Fibroblast of lung (primary cell): ENCODE measurements at places on chromosomes 2 and 18.

- no peak for DNase-seq
These were observed 2.0 kb downstream of the IHH start for GRCh38 chr2:219058541-219059374.

GRCh38 chr2:16614314-16614860, 51.2 kb downstream of the CYRIA start:
- peak; percentile 26 for DNase-seq

- peak; percentile 5 for DNase-seq
These were observed 5.0 kb downstream of the RUFY4 start for GRCh38 chr2:218074031-218074430.

- no peak for DNase-seq
These were observed 34.3 kb downstream of the ZAP70 start for GRCh38 chr2:97747716-97748115.

DNA sequence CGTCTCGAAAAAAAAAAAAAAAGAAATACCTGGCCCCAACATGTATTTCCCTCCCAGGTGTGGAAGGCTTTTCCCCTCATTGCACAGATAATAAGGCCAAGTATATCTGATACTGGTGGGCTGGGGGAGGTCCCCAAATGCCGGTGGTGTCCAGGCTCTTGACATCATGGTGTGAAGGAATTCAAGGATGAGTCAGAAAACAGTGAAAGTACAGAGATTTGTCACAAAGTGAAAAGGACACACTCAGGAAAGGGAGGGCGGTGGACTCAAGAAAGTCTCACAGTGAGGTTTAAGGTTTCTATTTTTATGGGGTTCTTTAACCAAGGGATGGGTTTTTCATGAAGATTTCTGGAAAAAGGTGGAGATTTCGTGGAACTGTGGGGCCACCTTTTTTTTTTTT, 37.8 kb upstream of the FZD5 start:
- no peak for DNase-seq

- DNase-seq, result peak; percentile 79
These were observed 29.0 kb downstream of the ANO7 start for GRCh38 chr2:241217320-241218031.

- no peak for DNase-seq
These were observed 25.1 kb downstream of the THNSL2 start for GRCh38 chr2:88195246-88195645.

DNA sequence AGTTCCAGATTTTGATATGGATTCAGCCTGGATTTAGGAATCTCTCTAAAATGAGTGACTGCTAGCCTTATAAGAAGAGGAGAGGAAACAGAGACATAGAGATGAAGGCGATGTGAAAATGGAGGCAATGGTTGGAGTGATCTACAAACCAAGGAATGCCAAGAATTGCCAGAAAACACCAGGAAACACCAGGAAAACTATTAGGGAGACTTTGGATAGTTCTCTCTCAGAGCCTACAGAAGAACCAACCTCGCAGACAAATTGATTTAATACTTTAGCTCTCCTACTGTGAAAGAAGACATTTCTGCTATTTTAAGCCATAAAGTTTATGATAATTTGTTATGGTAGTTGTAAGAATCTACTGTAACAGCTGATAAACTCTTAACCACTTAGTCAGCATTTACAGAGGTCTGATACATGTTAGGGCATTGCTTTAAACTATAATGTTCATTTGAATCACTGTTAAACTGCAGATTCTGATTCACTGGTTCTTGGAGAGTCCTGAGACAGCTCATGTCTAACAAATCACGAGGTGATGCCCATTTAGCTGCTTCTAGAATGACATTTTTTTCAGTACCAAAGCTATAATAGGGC, 1702.6 kb upstream of the LRRTM1 start:
- no peak for DNase-seq

- DNase-seq, result no peak
These were observed 144.8 kb downstream of the LDLRAD4 start for GRCh38 chr18:13363359-13363758.

DNA sequence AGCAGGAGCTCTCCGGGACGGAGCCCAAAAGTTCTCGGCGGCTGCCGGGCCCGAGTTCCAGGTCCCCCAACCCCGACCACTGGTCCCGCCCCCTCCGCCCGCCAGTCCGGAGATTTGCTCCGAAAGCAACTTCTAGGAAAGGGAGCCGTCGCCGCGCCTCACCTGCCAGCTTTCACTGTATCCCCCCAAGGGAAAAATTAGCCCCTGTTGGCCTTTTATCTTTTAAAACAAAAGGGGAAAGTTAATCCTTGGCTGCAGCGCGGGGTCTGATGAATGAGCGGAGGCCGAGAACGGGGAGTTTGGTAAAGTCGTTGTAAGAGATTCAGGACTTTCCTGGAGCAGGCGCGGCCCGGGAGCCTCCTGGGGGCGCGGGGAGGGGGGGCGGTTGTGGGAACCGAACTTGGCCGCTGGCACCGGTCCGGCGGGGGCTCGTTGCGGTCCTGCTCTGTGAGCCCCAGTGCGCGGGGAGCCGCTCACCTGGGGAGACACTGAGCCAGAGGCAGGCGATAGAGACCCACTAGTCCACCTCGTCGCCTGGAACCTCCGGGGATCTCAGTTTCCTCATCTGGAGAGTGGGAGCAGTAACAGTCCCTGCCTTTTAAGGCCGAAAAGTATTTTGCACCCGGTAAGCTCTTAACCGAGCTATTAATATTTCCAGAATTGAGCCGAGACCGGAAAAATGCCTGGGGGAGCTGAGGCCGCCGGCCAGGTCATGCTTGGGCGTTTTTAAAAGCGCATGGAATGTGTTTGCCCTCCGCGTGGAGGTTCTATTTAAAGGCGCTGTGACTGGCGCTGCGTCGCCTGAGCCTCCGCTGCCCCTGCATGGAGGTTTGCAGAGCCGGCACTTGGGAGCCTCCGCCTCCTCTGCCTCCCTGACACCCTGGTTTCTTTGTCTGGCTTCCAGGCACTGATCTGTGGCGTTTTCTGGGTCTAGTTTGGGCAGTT, 1.1 kb downstream of the EFHD1 start:
- no peak for DNase-seq

GRCh38 chr18:6879508-6880195, 150.1 kb downstream of the ARHGAP28 start:
- DNase-seq, result no peak

- peak; percentile 95 for DNase-seq
These were observed 166.3 kb upstream of the FN1 start for GRCh38 chr2:215601990-215602721.

GRCh38 chr2:24080701-24081100, 3.9 kb downstream of the TP53I3 start:
- no peak for DNase-seq

- peak; percentile 58 for DNase-seq
These were observed 1.4 kb downstream of the NEDD4L start for GRCh38 chr18:58045242-58046092.

DNA sequence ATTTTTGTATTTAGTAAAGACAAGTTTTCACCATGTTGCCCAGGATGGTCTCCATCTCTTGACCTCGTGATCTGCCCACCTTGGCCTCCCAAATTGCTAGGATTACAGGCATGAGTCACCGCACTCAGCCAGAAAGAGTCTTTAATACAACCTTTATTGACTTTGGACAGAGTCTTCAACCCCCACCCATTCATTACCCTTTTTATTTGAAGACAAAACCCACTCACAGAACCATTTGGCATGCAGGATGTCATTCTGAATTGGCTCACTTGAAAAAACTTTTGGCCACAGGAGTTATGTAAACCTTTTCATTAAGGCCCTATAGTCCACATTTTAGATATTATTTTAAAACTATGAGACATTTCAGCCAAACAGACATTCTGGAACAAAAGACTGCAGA, 217.9 kb upstream of the RND3 start:
- DNase-seq, result no peak

- DNase-seq, result no peak
These were observed 7.0 kb upstream of the CIDEA start for GRCh38 chr18:12246849-12247808.

GRCh38 chr18:31244771-31245394, 73.1 kb upstream of the DSG1 start:
- peak; percentile 57 for DNase-seq

- no peak for DNase-seq
These were observed 133.0 kb downstream of the WDSUB1 start for GRCh38 chr2:159153463-159153862.

DNA sequence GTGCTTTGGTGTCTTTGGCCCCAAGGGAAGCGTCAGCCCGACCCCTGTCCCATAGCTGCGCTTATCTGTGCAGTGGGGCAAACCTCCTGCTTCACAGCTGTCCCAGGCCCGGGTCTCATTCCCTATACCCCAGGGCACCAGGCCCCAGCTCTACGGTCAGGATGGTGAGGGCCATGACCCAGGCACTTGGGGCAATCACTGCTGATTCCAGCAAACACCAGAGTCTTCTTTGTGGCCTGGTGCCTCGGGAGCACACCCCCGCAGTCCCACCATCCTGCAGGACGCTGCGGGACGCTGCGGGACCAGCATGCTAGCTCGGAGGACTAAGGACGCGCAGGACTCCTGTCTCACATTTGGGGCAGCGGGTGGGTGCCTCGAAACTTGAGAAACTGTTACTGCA, 116.9 kb upstream of the HDAC4 start:
- no peak for DNase-seq

DNA sequence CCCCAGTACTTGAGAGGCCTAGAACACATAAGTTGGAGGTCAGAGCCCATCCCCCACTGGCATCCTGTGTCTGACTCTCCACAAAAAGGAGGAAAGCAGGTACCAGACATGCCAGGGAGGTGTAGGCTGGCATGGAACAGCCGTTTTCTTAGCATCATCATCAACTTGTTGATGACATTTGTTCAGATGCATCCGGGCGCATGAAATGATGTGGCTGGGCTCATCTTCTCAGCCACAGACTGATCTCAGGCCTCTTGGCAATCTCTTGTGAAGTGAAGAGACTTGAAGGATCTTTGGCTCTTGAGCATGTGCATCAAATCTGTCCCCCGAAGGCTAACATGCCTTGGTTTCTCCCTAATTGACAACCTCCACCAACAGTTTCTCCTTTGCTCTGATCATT, 243.3 kb downstream of the TSN start:
- no peak for DNase-seq

- peak; percentile 99 for DNase-seq
These were observed 239.6 kb downstream of the MREG start for GRCh38 chr2:215773728-215774127.

GRCh38 chr2:44802777-44803424, 138.6 kb upstream of the SIX3 start:
- no peak for DNase-seq

DNA sequence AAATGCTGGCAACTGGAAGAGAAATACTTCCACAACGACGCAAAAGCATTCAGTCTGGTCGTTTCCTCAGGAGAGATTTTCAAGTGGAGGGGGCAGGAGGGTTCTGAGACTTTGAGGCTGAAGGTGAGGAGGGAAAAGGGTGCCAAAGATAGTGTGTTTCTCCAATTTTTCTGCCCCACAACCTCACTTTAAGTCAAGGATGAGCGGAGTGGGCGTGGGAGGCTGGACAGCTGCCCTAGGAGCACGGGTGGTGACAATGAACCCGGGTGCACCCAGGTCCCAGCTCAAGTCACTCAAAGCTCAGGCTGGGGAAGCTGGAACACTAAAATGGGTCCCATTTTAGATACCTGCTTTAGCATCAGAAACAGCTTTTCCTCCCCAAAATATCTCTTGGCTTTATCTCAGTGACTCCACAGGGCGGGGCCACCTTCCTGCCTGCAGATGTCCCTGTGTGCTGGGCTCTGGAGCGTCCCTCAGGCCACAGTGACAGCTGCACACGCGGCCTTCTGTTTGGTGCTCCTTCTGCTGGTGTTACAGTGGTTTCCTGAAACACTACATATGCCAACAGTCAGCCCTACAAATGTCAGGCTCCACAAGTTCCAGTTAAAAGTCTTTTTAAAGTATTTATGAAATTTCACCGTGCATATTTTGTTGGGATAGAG, 1.4 kb upstream of the MBP start:
- DNase-seq, result no peak

DNA sequence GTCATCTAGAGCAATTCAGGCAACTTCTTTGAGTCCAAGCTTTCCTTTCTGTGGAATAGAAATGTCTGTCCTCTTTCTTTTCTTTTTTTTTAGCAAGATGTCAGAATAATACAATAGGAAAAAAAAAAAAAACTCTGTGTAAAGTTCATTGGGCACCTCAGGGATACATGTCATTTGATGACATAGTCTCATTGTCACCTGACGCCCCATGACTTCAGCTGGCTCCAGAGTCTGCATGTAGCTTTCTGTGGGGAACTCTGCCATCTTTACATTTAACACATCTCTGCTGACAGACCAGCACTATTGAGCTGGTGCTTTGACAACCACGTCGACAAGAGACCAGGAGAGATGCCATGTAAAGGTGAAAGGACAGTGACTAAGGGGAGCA, 172.5 kb upstream of the KLF7 start:
- DNase-seq, result no peak

GRCh38 chr2:232126301-232127099, 165.0 kb downstream of the DIS3L2 start:
- DNase-seq, result no peak

DNA sequence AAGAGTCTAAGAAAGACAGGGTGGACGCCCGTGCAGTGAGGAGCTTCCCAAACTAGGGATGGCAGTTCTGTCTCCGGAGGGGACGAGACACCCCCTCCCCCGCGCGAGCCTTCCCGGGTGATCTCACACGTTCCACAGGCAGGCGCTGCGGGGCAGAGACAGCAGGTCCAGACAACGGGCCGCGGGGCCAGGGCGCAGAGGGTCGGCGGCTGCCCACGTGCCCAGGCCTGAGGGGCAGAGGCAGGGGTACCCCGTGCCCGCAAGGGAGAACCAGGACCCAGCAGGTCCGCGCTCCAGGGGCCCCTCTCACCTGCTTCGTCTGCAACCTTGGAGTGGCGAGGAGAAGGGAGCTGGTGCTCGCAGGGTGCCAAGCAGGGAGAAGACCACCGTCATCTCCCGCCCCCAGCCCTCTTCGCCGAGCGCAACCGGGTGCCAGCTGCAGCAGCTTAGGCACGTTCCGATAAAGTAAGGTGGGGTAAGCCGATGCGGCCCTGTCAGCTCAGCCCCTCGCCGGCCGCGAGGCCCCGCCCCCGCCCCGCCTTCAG, at the start of gene GPR155:
GPR155 (minus strand) TSS at position 467 of the 545 bp plus-strand sequence. CDS start 5,073 bp downstream, outside the sequence.
- DNase-seq, result peak; percentile 46

GRCh38 chr2:127106457-127106990, 430 bp downstream of the BIN1 start:
- no peak for DNase-seq

GRCh38 chr2:73994178-73994831, 9.6 kb downstream of the TET3 start:
- no peak for DNase-seq

DNA sequence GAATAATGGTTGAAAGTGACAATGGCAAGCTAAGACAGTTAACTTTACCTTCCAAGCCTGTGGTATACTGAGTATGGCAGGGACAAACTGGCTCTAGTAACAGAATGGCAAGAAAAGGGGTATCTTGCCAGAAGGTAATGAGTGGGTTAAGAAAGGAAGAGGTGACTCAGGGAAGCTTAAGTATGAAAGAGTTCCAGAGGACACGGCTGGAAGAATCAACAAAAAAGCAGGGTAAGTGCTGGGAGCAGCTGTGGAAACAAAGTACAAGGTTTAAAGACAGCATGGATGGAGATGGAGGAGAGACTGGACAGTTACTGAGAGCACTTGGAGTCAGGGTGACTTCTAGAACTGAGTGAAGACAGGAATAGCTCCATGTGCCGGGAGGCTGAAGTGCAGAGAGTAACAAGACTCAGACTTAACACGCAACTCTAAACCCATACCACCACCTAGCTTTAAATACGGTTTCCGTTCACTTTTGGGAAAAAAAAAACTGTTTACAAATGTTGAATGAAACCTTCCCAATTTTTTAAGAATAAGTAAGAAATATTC, 69.0 kb downstream of the REV1 start:
- DNase-seq, result no peak
